GOT3 (cell line): ENCODE measurements at places on chromosomes 13 and 19.

DNA sequence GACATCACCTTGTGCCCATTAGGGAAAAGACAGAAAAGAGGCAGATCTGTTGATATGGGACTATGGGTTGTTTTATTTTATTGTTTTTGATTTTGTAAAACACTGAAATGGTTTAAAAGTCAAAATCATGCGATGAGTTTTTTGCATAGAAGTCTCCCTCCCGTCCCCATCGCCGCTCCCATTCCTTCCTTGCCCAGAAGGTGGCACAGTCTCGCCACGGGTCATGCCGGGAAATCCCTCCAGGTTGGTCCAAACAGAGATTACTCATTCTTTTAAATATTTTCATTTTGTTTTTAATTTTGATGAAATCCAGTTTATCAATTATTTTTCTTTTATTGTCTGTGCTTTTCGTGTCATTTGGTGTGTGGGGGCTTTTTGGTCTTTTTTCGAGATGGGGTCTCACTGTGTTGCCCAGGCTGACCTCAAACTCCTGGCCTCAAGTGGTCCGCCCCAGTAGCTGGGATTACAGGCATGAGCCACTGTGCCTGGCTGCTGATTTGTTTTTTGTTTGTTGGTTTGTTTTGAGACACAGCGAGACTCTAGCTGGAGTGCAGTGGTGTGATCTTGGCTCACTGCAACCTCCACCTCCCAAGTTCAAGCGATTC lies 9.2 kb downstream of the PGPEP1 start:
- DNase-seq = no peak

- peak; percentile 84 for DNase-seq
Measured at GRCh38 chr19:10817291-10818038, 18.5 kb downstream of the TMED1 start.

DNA sequence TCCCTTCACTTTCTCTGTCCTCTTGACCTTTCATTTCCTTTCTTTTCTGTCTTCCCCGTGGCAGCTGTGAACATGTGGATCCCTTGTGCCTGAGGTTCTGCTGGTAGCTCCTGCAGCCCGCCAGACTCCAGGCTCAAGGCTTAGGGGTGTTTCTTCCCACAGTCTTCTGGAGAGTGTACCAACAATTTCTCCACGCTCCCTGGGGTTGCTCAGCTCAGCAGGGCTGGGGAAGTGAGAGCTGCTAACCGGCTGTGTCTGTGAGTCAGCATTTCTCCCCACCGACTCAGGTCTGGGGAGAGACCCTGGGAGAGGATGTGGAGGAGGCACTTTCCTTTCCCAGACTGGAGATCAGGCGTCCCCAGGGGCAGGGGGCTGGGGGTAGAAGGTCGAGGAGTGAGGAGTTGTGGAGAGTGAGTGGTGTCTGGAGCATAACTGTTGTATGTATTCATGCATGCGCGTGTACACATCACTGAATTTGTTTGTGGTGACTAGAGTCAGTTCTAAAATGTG lies 193.6 kb downstream of the KCNRG start:
- no peak for DNase-seq

- DNase-seq = no peak
Measured at GRCh38 chr19:12484011-12484370, 625 bp downstream of the ZNF709 start.

DNA sequence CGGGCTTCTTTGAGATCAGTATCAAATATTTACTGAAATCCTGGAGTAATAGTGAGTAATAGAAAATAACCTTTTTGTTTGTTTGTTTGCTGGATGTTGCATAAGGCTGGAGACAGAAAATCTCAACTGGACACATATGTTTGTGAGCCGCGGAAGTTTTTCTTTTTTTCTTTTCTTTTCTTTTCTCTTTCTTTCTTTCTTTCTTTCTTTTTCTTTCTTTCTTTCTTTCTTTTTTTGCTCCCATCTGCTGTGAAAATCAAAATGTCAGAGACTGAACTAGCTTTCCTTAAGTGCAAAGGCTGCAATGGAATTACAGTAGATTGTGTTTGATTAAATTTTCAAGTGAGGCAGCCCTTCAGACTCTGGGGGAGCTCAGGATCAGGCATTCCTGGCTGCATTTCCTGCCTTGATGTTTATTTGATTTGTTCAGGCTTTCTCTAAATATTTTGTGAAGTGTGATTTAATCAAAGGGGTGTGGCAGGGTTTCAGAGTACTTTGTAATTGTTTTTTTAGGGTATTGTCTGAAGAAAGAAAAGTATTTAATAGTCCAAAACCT lies 319 bp downstream of the FRY start:
- no peak for DNase-seq

- DNase-seq = no peak
Measured at GRCh38 chr19:6979399-6979798, 41.8 kb downstream of the MBD3L2B start.

- no peak for DNase-seq
Measured at GRCh38 chr19:53659292-53659691, 27.5 kb downstream of the DPRX start.

GRCh38 chr19:28289295-28290063 lies 923.5 kb downstream of the UQCRFS1 start:
- DNase-seq = no peak

DNA sequence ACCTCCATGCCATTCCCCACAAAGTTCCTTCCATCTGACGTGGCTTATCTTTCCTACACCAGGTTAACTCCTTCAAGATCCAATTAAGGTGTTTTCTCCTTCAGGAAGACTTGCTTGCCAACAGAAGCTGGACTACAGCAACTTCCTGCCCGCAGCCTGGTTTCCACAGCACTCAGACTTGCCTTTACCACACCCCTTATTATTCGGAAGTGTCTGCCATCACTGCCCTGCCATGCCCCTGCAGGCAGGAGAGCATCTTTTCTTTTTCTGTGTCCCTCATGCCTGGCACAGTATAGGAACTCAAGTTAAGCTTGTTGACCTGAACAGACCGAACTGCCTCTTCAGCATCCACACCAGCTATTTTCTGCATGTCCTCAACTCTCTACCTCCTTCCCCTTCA lies 168.0 kb downstream of the FOXO1 start:
- DNase-seq = no peak

GRCh38 chr19:46631481-46631880 lies 4.5 kb downstream of the GNG8 start:
- no peak for DNase-seq

DNA sequence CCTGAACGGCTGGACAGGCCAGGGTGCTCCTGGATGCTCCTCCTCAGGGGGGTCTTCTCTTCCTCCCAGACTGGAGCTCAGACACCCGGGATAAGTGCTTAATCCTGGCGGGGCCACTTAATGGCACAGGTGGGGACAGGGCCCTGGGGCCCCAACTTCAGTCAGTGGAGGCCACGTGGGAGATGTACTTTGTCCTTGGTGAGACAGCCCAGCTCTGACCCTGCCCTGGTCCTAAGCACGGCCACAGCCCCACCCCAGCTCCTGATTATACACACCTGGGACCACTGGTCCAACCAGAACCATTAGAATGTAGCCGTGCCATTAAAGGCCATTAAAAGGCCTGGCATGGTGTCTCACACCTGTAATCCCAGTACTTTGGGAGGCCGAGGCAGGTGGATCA lies 7.8 kb downstream of the PPP1R14A start:
- no peak for DNase-seq

- DNase-seq = no peak
Measured at GRCh38 chr19:42129399-42130253, 2.6 kb downstream of the POU2F2 start.

GRCh38 chr13:84655677-84656076 lies 773.4 kb upstream of the SLITRK1 start:
- no peak for DNase-seq

DNA sequence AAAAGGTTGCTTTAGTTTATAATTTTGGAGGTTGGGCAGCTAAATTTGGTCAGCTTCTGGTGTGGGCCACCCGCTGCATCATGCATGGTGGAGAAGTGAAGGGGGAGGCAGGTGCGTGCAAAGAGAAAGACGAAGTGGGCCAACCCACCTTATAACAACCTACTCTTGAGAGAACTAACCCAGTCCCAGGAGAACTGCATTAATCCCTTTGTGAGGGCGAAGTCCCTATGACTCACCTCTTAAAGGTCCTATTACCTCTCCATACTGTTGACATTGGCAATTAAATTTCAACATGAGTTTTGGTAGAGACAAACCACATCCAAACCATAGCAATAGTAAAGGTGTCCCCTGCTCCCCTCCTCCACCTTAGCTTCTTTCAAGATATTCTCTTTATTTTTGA lies 7.7 kb upstream of the FGF9 start:
- DNase-seq = no peak

DNA sequence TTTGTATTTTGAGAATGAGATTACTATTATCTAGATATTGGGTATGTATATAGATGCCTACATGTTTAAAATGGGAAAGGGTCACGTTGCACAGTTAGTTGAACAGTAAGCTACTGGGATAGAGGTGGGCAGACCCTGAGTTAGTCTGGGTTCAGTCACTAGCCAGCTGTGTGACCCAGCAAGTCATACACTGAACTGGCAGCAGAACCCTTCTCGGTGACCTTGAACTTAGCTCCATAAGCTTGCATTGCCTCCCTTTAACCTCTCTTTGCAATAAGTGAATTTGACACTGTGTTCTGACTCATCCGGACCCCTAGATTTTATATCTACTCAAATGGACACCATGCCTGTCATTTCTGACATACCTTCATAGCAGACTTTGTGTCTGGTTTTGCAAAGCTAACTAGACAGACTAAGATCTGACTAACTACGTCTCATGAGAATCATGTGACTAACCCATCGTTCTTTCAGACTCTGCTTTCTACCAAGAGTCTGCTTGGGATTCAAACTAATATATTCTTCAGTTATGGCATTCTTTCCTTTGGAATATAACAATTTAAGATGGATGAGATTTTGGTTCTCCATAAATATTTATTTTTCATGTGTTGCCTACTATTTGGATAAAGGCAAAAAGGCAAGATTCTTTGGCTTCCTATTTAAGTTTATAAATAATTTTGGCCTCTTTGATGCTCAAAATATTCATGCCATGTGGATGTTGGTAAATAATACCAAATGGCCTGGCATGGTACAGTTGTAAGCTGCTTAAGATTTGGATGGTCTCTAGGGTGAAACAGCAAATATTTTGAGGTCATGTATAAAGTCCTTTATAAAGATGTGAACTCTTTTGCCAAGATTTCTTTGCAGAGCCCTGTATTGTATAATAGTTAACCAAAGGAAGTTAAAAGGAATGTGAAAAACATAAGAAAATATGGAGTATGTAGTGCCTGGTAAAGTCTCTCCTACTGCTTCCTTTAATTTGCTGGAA lies 159.3 kb downstream of the ITGBL1 start:
- no peak for DNase-seq

DNA sequence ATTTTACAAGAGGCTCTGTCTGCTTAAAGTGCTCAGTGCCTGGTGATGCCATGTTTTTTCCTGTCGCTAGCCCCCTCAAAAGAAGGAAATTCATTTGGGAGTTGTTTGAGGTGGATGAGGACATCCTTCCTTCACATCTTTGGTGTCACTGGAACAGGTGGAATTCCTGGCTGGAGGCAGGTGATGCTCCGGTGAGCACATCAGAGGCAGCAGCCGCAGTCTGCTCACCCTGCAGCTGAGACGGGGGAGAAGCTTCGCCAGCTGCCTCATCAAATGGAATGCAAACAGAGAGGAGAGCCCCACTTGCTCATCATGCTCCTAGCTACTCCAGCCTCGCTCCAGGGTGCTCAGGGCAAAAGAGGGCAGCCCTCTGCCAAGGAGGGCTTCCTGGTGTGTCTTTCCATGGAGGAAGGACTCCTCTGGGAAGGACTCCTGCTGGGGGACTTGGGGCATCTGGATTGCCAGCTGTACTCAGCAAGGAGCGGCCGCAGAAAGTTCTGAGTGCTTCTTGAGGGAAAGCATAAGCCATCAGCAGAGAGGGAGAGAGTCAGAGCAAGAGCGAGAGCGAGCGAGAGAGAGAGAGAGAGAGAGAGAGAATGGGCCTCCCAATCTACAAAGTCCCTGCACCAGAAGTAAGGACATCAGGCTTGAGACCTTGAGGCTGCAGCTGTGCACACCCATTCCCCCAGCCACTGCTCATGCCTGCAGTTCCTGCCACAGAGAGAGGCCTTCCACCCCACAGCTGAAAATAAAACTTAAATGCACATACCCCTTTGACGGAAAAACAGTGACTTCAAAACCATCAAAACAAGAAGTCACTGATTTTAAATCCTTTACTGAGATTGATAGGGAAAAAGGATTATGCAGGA lies 74.3 kb upstream of the UBL3 start:
- no peak for DNase-seq

GRCh38 chr13:42086582-42086981 lies 38.1 kb downstream of the DGKH start:
- DNase-seq = no peak

DNA sequence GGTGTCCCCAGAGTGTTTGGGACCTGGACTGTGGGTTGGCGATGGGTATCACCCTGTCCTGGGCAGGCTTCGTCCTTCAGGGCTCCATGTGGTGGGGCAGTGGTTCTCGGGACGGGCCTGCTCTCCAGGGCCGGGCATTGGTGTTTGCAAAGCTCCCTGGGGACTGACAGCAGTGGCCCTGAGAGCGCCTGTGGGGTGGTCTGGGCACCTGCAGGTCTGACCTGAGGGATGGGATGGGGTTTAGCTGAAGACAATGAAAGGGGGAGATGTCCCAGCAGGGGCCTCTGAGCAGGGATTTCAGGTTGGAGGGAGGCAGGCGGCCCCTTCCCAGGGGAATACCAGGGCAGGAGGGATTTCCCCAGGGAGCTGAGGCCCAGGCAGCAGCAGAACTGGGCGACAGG lies 68.3 kb upstream of the MCF2L start:
- no peak for DNase-seq

GRCh38 chr13:30857636-30858035 lies 48.4 kb upstream of the MEDAG start:
- no peak for DNase-seq

DNA sequence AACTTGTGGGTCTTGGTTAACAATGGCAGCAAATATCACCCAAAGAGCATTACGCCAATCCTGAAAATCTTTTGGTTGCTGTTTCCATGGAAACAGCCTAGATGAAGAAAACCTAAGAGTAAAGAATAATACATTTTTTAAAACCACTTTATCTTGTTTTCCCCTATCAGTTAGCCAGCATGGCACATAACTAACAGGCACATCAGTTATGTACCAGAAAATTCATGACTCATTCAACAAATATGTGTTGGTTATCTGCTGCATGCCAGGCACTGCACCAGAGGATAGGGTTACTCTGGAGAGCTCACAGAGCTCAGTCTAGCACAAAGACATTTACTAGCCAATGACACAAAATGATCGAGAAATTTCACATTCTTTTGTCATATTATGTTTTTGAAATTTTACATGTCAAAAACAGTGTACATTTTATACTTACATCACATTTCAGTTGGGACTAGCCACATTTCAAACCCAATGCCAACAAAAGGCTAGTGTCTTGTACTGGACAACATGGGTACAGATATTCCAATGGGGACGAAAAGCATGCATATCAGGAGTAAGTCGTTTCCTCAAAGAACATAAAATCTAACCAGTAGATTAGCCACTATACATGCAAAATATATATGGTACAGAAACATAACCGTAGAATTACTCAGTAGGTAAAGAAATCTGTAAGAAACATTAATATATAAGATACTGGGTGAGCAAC lies 20.3 kb downstream of the LNX2 start:
- DNase-seq = no peak

DNA sequence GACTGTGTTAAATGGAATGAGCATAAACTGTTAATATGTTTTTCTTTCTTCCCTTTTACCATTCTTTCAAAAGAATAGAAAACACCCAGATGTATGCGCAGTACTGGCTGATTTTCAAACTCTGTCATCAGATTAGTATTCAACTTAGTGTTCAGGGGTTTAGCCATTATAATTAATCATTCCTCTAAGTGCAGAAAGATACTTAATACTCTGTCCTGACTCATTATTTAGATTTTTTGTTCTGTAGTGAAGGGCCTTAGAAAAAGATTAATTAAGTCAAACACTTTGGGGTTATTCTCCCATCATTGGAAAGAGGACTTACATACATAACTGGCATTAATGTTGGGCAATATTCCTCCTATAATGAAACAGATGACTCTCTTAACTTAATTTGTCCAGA lies 1316.7 kb upstream of the SLC10A2 start:
- no peak for DNase-seq
